Muscle of back (tissue), 13 donors: ENCODE measurements at places on chromosomes 6 and 20. TPM values are rescaled to one million over a fixed set of nuclear protein-coding genes. Genes with fewer than 3 reads are reported as not detected.

Gene SCUBE3
- polyA plus RNA-seq: 2.2 TPM

Gene WFDC10A
- not detected for polyA plus RNA-seq

Gene KDM1B
- 28.0 TPM for polyA plus RNA-seq

Gene RNF182
- polyA plus RNA-seq: 1.7 TPM

Gene GTF2H4
- polyA plus RNA-seq: 18.8 TPM
